ENCODE measurements at places on chromosomes 6 and 20. TPM values are rescaled to one million over a fixed set of nuclear protein-coding genes. Genes with fewer than 3 reads are reported as not detected.

The BPI gene
- not detected for total RNA-seq

The GSTA2 gene
- not detected for total RNA-seq

The WDR27 gene
- total RNA-seq = 26.4 TPM

The MCHR2 gene
- total RNA-seq = not detected

The GTSF1L gene
- 0.97 TPM for total RNA-seq

- DNase-seq = no peak
Observed at GRCh38 chr6:1468126-1468525, 78.8 kb downstream of the FOXF2 start.

GRCh38 chr6:69580706-69581105 lies 216.1 kb downstream of the LMBRD1 start:
- no peak for DNase-seq

- DNase-seq = no peak
Observed at GRCh38 chr6:158849899-158850806, 31.0 kb upstream of the EZR start.

GRCh38 chr6:26367114-26367513 lies 2.1 kb downstream of the BTN3A2 start:
- DNase-seq = no peak

DNA sequence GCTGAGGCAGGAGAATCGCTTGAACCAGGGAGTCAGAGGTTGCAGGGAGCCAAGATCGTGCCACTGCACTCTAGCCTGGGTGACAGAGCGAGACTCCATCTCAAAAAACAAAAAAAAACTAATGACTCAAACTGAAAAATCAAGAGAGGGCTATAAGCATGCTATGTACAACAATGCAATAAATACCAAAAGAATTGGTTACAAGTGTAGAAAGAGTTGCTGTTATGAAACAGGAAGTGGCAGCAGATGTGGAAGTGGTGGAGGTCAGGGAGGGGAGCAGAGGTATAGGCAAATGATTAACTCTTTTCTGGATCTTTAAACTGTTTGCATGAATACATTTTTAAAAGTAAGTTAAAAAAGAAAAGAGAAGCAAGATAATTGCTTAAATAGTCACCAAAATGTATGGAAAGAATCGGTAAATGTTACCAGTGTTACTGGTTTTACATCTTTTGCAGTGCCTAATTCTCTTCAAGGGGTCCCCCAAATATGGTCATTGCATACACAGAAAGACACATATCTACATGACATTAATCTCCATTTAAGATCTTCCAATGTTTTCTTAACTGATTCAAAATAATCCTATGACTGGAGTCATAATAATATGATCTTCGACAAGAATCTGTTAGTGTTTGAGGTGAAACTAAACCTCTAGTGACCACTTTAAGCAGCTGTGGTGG lies 15.0 kb downstream of the CALHM6 start:
- DNase-seq = peak; percentile 62

DNA sequence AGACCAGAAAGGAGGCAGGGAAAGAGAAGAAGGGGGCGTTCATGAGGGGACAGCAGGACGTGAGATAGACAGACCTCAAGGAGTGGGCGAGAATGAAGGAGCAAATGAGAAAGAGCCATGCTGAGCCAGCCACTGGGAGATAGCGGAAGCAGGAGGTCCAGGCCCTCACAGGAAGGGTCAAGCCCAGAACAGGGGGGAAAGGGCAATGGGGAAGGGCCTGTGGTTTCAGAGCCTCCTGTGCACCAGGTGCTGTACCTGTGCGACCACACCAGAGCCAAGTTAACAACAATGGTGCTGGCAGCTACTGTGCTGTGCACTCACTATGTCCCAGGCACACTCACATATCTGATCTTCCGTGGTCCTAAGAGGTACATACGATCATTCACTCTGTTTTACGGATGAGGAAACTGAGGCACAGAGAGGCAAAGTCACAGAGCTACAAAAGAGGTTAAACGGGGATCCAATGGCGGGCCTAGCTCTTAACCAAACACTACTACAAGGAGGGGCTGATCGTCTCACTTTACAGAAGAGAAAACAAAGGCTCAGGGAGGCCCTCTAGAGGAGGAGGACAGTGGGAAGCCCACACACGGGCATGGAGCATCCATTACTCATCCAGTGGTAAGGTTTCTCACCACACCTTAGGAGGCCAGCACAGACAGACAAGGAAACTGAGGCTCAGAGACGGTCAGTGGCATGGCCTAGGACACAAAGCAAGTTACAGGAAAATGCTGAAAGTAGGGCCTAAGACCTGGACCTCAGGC lies 129.1 kb downstream of the PREX1 start:
- no peak for DNase-seq

DNA sequence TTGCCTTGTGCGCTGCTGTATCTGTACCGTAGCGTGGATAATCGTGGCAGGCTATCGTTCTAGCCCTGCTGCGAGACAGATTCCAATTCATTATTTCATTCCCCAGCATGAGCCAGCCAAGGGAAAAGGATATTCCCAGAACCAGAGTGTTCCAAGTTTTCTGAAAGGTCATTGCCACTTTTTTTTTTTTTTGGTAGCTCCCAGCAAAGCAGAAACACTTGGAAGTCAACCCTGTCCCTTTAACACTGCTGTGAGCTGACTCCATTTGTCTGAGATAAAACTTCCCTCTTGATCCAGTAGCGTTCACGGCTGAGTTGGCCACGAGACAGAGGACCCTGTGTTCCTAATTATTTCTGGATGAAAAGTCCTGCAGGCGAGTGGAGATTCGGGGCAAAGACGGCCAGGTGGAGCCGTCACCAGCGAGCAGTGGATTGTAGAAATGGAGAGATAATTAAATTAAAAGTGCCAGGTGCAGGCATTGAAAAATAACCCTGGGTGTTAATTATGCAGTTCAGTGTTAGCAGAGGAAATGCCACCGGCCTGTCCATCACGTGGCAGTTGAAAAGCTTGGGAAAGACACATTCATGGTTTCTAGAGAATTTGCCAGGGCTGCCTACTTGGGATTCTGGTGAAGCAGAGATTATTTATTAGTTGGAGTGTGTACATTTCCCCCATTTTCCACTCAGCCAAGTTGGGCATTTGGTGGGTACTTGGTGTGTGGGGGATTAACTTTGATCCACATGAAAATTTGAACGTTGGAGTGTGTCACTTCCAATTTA lies 164.2 kb downstream of the SLC24A3 start:
- DNase-seq = no peak
